ENCODE measurements at places on chromosomes 12 and 14.

DNA sequence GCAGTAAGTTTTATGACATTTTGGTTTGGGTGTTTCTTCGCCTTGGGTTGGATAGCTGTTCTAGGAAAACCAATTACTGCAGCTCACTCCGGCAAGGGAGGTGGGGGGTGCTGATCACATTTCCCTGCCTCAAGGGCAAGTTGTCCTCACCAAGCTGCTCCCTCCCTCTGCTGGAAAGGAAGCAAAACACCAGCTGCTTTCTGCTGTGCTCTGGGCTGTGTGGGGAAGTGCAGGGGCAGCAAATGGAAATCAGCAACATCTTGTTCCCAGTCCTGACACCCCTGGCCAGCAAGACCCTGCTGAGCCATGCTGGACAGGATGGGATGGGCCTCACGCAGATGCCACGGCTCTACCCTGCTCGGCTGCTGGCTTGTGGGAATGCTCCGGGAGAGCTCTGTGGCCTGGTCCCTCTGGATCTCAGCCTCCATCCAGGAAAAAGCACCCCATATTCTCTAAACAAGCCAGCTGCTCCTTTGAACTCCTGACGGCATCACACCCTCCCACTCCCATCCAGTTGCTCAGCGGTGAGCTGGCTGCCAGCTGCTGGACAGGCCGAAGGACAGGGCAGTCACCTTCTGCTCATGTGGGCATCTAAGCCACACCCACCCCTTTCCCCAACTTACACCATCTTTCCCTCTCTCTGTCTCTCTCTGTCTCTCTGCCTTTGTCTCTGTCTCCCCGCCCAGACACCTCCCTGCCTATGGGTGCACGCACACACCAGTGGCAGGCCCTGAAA is 52.4 kb upstream of the EIF5 start:
- DNase-seq, result no peak

DNA sequence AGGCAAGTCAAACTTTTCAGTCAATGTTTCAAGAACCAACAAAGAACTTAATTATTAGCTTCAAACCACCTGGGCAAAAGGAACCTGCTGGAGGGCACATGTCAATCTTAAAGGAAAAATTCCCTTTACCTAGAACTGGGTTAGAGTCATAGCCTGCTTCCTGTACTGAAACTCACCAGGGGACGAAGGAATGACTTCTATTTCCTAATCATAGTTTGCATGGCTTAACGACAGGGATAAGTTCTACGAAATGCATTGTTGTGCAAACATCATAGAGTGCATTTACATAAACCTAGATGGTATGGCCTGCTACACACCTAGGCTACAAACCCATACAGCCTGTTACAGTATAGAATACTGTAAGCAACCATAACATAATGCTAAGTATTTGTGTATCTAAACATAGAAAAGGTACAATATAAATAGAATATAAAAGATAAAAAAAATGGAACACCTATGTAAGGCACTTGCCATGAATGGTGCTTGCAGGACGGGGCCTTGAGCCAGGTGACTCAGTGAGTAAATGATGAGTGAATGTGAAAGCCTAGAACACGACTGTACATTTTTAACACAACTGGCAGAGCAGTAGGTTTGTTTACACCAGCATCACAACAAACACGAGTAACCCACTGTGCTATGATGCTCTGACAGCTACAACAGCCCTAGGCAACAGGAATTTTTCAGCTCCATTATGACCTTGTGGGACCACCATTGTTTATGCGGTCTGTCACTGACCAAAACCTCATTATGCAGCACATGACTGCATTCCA is 234.9 kb upstream of the CAND1 start:
- DNase-seq, result no peak

DNA sequence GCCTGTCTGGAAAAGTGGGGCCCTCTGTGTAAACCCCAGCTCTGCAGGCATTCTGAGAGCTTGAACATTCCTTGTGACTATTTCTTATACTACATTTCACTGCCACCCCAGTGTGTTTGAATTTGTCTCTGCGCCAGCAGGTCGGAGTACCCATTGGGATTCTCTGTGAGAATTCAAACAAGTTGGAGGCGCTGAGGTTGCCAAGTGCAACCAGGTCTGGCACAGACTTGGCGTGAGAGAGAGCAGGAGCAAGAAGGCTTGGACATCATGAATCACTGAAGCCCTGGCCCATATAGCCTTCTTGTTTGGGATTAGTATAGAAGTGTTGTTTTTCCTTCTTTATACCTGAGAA is 33.0 kb upstream of the ATP2A2 start:
- DNase-seq, result no peak

GRCh38 chr14:92647797-92648279 is 100.6 kb downstream of the LGMN start:
- no peak for DNase-seq

- DNase-seq, result no peak
Observed at GRCh38 chr12:3182426-3182825, 105.2 kb downstream of the TSPAN9 start.

DNA sequence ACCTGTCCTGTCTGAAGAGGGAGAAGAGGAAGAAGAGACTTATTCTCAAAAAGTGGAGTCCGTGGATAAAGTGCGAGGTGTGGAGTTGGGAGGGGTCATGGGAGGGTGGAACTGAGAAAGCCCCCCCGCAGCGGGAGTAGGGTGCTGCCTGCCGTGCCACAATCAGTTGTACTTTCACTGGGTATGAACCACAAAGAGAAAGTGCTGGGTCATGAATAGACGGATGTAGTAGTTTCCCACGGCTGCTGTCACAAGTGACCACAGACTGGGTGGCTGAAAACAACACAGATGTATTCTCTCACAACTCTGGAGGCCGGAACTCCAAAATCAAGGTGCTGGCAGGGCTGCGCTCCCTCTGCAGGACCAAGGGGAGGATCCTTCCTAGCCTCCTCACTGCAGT is 5.5 kb downstream of the DNAH10 start:
- DNase-seq, result no peak

DNA sequence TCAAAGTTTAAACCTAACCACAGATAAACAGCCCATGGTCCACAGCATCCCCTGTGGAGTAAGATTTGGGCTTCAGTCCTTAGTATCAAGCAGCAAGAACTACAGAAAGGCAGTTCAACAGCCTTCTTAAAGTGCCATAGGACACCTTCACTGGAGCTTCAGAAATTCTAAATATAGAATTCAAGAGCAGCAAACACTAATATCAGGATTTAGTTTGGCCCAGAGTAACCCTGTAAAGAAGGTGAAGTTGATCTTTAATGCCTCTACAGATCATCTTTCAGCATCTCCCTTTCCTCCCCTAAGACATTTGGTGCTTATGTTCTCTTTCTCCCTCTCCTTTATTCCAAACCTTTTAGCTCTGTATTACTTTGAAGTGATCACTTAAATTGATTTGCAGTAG is 59.5 kb upstream of the ARHGAP5 start:
- DNase-seq, result no peak

Measured in activated naive CD4-positive, alpha-beta T cell (primary cell).